ENCODE measurements at places on chromosomes 16 and 17.

- DNase-seq = no peak
Observed at GRCh38 chr16:72924927-72925630, 122.8 kb downstream of the ZFHX3 start.

DNA sequence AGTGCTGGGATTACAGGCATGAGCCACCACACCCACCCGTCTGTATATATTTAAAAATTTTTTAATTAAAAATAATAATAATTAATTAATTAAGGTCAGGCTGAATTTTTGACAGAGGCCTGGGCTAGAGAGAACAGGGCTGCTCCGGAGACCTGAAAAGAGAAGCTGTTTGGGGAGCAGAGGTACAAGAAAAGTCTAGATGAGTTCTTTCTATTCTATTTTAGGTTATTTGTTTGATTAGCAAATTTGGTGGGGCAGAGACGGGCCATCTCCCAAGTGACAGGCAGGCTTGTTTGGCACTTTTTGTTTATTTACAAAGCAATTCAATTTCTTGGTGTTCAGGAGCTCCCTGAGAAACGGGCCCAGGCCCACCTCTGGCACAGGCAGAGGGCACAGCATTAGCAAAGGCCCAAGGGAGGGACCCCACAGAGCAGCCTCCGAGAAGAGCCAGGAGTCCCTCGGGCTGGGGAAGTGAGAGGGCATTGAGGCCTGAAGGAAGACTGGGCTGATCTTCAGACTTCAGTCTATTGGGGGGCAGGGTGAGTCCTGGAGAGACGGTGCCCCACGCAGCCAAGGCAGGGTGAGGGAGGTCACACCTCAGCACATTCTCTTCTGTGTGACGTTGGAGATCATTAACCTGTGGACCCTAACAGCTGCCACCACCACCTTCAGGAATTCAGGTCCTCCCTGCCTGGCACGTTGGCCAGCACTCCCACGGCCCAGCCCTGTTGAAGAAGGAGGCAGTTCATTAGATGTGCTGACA lies 10.8 kb upstream of the RIPOR1 start:
- DNase-seq = no peak

GRCh38 chr17:78963378-78963777 lies 16.3 kb downstream of the LGALS3BP start:
- no peak for DNase-seq

DNA sequence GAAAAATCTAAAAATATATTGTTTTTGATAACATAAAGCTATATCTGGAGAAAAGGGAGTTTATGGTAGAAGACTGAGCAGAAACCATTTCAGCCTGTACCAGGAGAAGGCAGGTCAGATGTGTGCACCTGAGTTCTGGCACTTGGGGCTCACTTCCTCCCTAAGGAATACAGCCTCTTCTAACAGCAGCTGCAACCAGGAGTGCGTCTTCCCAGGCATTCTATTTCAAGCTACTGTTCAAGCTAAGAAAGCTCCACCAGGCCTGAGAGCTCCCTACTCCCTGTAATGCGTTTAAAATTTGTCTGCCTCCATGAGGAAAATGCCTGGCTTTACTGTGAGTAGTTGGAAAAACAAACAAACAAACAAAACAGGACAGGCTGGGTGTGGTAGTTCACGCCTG lies 96.1 kb downstream of the ZNF778 start:
- no peak for DNase-seq

DNA sequence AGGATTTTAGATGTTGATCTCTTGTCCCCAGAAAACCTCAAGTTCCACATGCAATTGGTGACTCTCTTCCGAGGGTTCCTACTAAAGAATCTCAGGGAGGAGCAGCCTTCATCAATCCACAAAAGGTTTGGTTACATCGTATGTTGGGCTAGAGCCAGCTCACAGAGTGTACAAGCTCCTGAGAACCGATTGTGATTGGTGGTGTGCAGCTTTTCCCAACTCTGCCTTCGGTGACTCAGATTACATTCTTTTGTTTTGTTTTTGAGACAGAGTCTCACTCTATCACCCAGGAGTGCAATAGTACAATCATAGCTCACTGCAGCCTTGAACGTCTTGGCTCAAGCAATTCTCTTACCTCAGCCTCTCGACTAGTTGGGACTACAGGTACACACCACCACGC lies 172.4 kb downstream of the PMP22 start:
- DNase-seq = peak; percentile 55

DNA sequence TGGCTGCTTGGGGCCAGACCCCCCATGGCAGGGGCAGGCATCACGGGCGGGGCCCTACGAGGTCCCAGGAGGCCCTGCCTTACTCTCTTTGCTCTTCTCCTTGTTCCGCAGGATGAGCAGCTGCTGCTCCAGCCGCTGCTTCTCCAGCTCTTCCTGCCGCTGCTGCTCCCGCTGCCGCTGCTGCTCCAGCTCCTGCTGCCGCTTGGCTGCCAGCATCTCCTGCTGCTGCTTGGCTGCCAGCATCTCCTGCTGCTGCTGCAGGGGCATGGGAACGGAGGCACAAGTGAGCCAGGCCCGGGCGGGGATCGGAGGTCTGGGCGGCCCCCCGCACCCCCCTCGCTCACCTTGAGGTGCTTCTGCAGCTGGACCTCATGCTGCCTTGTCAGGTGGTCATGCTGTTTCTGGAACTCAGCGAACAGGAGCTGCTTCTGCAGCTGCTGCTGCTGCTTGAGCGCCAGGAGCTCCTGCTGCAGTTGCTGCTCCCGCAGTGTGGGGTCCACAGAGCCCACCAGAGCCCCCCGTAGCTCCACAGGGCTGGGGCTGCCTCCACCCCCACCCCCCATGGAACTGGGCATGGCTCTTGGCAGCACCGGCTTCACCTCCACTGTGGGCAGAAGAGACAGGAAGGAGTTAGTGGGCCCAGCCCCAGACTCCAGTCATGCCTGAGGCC lies 22.8 kb downstream of the G6PC3 start:
- DNase-seq = no peak

DNA sequence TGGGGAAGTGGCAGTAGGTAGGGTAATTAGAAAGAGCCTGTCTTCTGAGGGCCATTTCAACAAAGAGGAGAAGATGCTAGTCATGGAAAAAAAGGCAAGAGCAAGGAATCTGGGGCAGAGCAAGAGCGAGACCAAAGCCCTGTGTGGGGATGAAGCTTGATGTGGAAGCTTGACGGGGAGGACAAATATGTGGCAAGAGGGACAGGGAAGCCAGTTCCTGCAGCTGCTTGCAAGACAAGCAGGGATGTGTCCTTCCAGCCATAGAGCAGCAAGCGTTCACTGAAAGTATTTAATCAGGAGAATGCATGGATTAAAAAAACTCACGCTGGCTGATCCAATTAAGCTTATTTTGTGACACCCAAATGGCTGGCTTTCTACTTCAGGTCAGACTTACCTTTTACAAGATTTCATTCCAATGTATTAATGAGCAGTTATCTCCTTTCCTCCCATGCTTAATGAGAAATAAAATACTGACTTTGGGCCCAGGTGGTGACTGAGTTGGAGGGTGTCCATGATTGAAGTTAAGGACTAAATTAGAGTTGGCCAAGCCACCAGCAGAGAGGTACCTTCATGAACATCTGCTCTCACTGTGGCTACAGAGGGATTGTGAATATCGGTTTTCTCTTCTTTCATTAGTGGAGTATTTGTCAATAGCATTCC lies 76.8 kb downstream of the ABCA8 start:
- no peak for DNase-seq

DNA sequence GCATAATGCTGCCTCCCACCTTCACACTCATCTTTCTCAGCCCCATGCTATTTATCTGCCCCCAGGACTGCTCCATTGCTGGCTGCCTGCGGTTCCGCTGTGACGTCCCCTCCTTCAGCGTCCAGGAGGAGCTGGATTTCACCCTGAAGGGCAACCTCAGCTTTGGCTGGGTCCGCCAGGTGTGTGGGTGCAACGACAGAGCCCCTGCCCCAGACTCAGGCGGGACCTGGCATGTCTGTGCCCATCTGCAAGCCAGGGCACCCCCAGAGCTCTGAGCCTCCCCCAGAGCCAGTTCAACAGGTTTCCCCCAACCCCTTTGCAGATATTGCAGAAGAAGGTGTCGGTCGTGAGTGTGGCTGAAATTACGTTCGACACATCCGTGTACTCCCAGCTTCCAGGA lies 12.9 kb upstream of the ITGAD start:
- DNase-seq = no peak

- no peak for DNase-seq
Observed at GRCh38 chr16:81485824-81486539, 41.4 kb downstream of the CMIP start.

DNA sequence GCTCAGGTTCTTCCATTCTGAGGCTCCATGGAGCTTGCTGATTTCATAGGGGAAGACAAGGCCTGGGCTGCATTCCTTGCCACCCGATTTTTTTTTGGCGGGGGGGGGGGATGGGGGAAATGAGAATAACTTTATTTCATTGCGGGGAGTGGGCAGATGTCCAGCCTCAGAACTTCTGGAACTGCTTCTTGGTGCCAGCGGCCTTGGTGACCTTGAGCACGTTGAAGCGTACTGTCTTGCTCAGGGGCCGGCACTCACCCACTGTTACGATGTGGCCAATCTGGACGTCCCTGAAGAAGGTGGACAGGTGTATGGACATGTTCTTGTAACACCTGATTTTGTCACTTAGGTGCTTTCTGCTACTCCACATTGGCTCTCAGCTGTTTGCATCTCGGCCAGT lies 8.3 kb upstream of the CENPT start:
- no peak for DNase-seq

DNA sequence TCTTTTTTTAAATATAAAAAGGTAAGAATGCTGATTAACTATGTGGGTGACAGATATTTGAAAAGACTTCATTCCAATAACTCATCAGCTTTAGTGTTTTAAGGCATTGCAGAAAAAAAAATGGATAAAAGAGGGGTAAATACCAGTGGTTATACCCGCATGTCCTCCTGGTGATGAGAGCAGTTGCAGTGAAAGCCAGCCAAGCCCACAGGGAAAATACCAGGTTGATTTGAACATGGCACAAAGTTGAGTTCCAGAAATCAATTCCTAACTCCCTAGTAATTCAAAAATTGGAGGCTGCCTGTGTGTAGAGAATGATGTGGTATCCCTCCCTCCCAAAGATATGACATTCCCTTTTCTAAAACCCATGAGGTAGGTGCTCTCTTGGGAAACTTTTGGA lies 453.2 kb upstream of the SOX9 start:
- DNase-seq = no peak

DNA sequence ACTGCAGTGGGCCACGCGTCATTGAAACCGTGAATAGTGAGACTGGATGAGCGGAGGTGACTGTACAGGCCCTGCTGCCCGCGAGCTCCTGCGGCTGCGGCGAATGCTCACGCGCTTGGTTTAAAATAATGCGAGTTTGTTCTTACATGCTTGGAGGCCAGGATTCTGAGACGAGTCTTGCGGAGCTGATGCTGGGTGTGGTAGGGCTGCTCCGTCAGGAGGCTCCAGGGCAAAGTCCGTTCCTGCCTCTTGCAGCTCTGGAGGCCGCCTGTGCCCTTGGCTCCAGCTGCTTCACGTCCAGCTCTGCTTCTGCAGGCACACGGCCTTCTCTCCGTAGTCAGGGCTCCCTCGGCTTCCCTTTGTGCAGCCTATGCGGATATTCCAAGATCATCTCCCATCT lies 9.5 kb downstream of the ACSF3 start:
- no peak for DNase-seq

DNA sequence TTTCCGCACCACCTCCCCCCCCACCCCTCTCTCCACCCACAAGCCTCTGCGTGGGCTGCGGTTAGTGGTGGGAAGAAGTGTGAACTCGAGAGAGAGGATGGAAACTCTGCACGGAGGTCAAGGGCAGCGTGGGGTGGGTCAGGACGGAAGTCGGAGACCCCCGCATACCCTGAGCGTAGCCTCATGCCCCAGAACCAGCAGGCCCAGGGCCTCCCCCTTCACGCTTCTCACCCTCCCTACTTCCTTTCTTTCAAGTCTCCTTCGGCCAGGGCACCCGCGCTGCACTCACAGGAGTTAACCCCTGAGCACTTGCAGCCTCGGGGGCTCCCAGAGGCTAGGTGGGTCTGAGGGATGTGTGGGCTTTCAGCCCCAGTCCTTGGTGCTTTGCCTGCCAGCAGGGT lies 9.2 kb downstream of the TBKBP1 start:
- no peak for DNase-seq

DNA sequence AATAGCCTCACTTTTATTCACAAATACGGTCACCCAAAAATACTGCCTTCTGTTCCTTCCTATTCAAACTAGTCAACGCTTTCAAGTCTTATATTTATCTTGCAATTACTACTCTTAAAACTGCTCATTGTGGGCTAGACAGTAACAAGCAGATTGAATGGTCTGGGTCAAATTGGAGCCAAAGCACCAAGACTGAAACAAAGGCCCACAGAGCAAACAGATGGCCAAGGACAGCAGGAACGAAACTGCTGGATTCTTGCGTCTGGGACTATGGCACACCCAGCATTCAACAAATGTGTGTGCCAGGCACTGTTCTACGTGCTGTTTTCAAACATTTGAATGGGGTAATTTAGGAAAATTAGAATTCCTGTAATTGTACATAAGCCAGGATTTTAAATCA lies 250.1 kb upstream of the PSMD7 start:
- DNase-seq = no peak

GRCh38 chr17:19551165-19551564 lies 17.5 kb downstream of the SLC47A1 start:
- no peak for DNase-seq

GRCh38 chr16:48511716-48512115 lies 98.3 kb downstream of the N4BP1 start:
- no peak for DNase-seq

GRCh38 chr16:15961571-15962090 lies 12.2 kb downstream of the ABCC1 start:
- no peak for DNase-seq

DNA sequence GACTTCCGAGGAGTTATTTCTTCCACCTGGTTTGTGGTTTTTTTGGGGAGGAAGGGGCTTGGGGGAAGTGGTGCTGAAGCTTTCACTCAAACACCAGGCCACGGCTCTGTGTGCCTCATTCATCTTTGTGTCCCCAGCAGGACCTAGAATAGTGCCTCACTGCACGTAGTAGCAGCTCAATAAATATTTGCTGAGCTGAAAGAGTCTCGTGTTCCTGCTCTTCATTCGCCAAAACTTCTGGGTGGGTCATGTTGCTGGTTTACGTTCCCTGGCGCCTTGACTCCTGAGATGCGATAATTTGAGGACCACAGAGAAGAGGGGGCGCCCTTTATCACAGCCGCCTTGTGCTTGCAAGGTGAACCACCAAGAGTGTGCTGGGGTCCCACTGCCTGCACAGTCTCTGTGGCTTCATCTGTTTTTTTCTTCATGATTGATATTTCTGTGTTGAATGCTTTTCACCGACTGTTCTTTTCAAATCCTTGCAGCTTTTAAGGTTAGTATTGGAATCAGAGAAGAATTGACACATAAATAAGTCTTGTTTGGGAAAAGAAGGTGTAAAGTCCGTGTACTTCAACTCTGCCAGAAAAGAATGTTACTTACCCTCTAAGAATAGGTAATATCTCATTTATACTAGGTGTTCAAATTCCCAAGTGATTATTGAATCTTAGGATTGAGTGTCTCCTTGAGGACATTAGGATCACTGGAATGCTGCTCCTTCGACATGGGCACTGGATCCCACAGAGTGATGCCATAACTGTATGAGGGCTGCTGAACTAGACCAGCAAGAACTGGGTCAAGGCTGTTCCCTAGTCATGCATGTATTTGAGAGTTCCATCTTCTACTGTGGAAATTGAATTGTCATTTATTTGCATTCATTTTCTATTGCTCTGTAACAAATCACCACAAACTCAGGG lies 92.7 kb upstream of the CLEC18A start:
- DNase-seq = no peak

GRCh38 chr17:77304051-77304745 lies 163.4 kb downstream of the SEC14L1 start:
- DNase-seq = no peak
